ENCODE measurements at places on chromosomes 3 and 15. TPM values are rescaled to one million over a fixed set of nuclear protein-coding genes. Genes with fewer than 3 reads are reported as not detected.

Gene SLC27A2
- 0.16 TPM for total RNA-seq

Gene ZSCAN2
- total RNA-seq, result 13.6 TPM

DNA sequence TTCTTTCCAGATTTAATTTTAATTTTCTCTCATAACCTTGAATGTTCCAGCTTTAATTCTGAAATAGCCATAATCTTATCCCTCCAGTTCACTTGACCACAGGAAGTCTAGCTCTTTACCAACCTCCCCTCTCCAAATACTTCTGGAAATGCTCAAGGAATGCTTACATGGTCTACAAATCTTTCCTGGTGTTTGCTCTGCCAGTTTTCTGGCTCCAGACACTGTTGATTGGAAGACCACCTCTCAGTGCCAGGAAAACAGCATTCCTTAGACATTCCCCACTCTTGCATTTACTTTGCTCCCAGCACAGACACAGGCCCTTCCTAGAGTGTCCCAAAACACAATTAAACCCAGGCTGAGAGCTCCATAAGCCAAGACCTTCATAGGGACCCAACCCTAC lies 98.6 kb downstream of the MESD start:
- no peak for DNase-seq

GRCh38 chr3:134795746-134796280 lies 753 bp downstream of the EPHB1 start:
- DNase-seq, result no peak

- DNase-seq, result no peak
Observed at GRCh38 chr3:164278550-164278949, 799.7 kb downstream of the SI start.

DNA sequence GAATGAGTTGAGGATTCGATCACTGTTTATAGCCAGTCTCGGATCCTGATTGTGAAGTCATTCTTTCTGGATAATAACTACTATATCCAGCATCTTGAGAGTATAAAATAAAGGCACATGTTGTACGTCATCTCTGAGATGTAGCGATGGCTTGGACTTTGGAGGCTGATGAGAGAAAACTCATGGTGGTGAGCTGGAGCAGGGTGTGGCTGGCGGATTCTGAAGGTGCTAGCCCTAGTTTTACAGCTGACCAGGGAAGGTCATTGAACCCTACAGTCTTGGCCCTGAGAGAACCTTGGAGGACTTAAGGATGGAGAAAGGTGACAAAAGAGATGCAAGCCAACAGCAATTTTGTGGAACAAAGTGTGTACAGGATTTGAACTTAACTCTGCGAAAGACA lies 153.8 kb downstream of the IGF1R start:
- DNase-seq, result no peak

Gene PLCB2
- total RNA-seq, result 156 TPM

DNA sequence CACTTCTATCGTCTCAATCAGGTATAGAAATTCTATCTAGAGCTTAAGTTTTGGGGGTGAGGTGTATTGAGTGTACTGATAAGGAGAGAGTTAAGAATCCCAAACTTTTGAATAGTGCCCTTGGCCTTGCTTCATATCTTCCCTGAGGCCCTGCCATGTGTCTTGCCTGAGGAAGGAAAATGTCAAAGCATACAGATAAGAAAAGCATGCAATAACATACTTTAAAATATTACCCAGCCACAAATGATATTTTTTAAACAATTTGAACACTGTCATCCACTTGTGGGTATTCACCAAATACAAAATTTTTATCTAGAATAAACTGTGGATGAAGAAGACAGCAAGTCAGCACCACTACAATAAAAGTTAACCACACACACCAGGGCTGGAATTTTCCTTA lies 631.0 kb upstream of the ALCAM start:
- DNase-seq, result no peak

- DNase-seq, result no peak
Observed at GRCh38 chr3:127711896-127712295, 39.1 kb downstream of the ABTB1 start.

Gene CSTA
- not detected for total RNA-seq

GRCh38 chr3:8128686-8129085 lies 372.9 kb upstream of the LMCD1 start:
- no peak for DNase-seq

- DNase-seq, result peak; percentile 4
Observed at GRCh38 chr3:87260270-87260669, 16.1 kb downstream of the POU1F1 start.

Gene PDE12
- 26.2 TPM for total RNA-seq

- no peak for DNase-seq
Observed at GRCh38 chr15:95174301-95175259, 943.2 kb downstream of the MCTP2 start.

- DNase-seq, result no peak
Observed at GRCh38 chr3:10315771-10316344, 5.1 kb downstream of the SEC13 start.

- no peak for DNase-seq
Observed at GRCh38 chr3:49377483-49377882, 19.3 kb upstream of the GPX1 start.

Gene MYRIP
- total RNA-seq, result not detected

- DNase-seq, result no peak
Observed at GRCh38 chr3:36557708-36558421, 177.6 kb downstream of the STAC start.

DNA sequence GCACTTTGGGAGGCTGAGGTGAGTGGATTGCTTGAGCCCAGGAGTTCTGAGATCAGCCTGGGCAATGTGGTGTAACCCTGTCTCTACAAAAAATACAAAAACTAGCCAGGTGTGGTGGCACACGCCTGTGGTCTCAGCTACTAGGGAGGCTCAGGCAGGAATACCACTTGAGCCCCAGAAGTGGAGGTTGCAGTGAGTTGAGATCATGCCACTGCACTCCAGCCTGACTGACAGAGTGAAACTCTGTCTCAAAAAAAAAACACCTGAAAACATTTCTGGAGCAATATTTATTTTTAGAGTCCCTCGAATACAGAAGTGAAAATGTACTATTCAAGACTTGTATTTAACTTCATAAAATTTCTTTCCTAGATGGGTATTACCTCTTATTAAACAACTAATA lies 4.6 kb downstream of the SPCS1 start:
- no peak for DNase-seq

DNA sequence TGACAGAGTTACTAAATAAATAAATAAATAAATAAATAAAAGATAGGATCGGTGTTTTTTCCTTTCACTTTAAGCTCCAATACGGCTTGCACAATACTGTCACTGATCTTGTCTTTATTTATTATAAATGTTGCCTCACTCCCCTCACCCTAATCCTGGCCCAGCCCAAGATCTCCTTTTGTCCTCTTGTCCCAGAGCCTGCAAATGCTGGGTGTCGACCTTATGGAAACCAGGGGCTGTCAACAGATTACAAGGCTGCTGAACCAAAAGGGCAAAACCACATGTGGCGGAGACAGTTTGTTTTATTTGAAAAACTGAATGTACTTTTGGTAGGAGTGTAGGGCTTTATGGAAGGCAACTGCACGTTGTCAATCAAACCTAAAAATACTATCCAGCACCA lies 75.9 kb downstream of the RFTN1 start:
- DNase-seq, result no peak

- DNase-seq, result no peak
Observed at GRCh38 chr15:48811325-48811958, 573 bp upstream of the CEP152 start.

GRCh38 chr15:70741107-70741531 lies 22.2 kb downstream of the UACA start:
- DNase-seq, result no peak

DNA sequence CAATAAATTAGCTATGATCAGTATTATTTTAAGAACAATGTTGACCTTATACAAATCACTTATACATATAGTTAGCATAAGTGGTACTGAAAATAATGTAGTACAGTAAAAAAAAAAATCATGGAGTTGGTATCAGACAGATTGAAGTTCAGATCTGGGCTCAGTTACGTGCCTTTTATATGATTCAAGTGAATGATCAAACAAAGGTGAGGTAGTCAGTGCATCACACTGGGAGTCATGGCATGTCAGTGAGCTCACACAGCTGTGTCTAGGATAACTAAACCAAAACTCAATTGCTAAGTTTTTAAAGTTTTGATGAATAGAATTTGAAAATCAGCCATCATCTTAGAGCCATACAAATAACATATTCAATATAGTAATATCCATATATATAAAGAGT lies 11.2 kb upstream of the CCR8 start:
- no peak for DNase-seq

GRCh38 chr3:64578062-64578770 lies 109.6 kb downstream of the ADAMTS9 start:
- no peak for DNase-seq

Gene HIGD2B
- not detected for total RNA-seq

Gene RTP1
- not detected for total RNA-seq

Gene SLC35G2
- total RNA-seq, result not detected

DNA sequence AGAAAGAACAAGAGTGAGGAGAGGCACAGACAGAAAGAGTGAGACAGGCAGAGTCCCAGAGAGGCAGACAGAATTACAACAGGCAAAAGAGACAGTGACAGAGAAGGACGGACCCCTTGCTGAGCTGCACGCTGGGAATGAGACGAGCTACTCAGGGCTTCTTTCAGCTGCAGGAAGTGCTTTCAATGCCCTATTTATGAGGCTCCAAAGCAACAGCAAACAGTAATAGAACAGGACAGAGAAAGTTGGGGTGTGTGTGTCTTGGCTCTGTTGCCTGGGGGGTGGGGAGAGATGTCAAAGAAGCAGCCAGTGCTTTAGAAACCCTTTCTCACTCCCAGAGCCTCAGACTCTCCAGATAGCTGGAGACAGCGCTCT lies 502 bp upstream of the TIMP4 start:
- no peak for DNase-seq

DNA sequence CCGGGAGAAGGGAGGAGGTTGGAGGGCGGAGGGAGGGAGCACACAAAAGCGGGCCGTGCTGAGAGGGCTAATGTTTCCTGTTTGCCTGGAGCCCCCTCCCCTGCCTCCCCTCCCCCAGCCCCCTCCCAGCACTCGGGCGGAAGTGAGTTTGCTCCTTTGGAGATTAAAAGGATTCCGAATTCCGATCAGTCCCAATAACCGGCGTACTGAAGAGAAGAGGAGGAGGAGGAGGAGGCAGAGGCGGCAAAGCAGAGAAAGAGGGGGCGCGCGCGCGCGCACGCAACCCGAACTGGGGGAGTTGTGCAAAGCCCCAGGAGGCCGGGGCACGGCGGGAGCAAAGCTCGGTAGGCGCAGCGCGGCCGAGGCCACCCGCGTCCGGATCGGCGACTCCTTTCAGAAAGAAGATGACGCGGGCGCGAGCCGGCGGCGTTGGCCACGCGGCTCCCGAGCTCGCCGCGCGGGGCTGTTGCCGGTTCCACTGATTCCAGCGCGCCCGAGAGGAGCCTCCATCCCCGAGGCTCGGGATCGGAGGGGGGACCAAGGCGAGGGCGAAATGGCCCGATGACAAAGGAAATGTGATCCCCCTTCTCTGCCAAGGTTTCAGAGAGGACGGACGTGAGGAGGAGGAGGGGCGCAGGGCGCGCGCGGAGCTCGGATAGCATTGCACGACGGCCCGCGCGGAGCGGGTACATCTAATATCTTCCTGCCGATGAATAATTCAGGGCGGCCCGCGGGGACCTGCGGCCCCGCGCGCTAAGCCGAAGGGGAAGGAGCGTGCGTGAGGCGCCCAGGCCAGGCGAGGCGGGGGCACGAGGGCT lies 1.1 kb upstream of the TRIM71 start:
- no peak for DNase-seq

DNA sequence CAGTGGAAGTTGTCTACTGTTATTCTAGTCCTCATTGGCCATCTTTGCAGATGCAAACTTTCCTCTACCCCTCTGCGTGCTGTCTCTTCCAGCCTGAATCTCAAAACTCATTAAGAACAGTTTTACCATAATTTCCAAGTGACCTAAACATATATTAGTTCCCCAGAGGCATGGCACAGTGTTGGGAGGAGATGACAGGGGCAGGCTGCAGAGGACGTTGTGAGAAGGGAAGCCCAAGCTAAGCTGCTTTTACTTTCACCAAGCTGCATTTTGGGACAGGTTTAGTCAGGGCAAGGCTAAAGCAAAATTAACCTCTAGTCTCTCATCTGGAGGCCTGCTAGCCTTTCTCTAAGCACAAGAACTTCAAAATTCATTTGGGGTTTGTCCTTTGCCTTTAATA lies 318.6 kb upstream of the SATB1 start:
- no peak for DNase-seq

Gene CCNB2
- 0.52 TPM for total RNA-seq

GRCh38 chr3:99846477-99847160 lies 29.0 kb downstream of the CMSS1 start:
- DNase-seq, result no peak

DNA sequence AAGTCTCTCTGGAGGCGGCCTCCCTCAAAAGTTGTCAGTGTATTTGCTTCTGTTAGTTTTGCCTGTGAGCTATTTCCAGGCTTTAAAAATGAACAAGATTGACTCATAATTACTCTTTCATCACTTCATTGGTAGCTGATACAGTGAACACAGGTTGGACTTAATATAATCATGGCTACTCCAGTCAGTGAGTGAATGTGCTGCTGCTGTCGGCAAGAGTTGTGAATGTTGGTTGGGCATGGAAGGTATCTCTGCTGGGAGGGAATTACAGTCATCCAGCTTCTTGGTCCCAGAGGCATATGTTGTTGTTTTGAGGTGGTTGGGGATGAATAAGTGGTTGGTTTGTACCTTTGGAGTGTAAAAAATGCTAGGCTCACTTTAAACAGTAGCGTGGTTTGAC lies 11.5 kb downstream of the TCF12 start:
- DNase-seq, result no peak

GRCh38 chr3:140470962-140471361 lies 206.9 kb upstream of the TRIM42 start:
- no peak for DNase-seq

GRCh38 chr3:178900029-178900646 lies 171.5 kb downstream of the ZMAT3 start:
- DNase-seq, result no peak

GRCh38 chr3:26647078-26647477 lies 24.5 kb downstream of the LRRC3B start:
- DNase-seq, result no peak

Gene UCN2
- 0.25 TPM for total RNA-seq

DNA sequence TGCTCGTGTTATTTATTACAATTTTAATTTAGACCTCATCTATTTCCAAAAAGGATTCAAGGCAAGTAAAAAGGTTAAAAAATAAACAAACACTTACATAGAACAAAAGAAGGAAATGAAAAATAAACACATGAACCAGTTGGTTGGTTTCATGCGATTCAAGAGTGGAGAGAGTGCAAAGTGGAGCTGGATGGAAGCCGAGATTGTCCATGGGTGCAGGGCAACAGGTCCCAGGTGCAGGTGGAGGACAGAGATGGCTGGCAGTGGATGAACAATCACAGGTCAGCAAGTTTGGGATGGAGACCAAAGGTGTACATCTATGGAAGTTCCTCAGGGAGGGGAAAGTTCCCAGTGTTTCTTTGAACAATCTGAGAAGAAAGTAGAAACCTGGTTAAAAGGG lies 11.6 kb upstream of the SEMA5B start:
- DNase-seq, result no peak

DNA sequence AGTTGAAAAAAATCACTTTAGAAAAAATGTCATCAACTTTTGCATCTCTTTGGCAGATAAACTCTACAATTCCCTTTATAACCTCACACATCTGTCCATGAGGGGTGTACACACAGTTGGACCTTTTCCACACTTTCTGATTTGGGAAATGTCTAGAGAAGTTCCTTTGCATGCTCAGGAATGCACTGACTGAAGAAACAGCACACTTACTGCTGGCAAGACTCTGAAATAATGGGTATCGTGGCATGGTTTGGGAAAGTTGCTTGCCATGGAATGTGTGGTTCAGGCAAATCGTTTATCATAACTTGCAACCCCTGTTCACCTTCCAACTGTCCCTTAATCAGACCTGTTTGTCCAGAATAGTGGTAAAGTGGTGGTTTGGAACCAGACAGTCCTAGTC lies 135.3 kb upstream of the TGFBR2 start:
- DNase-seq, result no peak

- DNase-seq, result no peak
Observed at GRCh38 chr3:103112273-103112672, 677.5 kb downstream of the ZPLD1 start.

All from naive thymus-derived CD8-positive, alpha-beta T cell (primary cell).